ENCODE measurements at places on chromosomes 1 and 21. TPM values are rescaled to one million over a fixed set of nuclear protein-coding genes. Genes with fewer than 3 reads are reported as not detected.

Gene PDPN
- 11.6 TPM for total RNA-seq

DNA sequence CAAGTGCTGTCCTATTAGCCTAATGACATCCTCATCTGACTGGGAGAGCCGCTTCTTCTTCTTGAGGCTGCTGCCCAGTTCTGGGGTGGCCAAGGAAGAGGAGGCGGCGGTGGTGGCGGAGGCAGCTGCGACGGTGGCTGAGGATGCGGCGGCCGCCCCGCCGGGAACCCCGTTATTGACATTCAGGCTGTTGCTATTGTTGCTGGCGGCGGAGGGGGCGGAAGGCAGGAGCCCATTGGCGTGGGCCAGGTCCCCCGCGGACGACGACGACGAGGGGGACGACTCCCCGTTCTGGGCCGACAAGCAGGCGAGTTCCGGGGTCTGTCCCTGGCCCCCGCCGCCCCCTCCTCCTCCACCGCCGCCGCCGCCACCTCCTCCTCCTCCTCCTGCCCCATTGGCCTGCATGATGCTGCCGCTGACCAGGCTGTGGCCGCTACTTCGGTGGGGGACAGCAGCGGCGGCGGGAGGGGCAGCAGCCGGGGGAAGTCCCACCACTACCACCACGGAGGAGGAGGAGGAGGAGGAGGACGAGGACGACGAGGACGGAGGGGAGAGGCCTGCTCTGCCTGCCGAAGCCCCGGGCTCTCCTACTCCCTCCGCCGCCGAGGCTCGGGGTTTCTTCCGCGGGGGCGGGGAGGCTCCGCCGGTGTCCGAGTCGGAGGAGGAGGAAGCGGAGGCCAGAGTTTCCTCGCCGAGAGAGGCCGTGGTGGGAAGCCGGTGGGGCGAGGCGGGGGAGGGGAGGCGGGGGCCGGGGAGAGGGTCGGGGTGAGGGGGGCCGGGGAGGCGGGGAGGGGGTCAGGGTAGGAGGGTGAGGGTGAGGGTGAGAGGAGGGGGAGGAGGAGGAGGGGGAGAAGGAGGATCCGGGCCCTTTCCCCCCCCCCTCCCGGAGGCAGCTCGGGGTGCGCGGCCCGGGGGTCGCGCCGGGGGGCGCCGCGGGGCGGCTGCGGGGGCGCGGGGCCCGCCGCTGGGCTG lies 610 bp downstream of the WDR26 start:
- DNase-seq = no peak

DNA sequence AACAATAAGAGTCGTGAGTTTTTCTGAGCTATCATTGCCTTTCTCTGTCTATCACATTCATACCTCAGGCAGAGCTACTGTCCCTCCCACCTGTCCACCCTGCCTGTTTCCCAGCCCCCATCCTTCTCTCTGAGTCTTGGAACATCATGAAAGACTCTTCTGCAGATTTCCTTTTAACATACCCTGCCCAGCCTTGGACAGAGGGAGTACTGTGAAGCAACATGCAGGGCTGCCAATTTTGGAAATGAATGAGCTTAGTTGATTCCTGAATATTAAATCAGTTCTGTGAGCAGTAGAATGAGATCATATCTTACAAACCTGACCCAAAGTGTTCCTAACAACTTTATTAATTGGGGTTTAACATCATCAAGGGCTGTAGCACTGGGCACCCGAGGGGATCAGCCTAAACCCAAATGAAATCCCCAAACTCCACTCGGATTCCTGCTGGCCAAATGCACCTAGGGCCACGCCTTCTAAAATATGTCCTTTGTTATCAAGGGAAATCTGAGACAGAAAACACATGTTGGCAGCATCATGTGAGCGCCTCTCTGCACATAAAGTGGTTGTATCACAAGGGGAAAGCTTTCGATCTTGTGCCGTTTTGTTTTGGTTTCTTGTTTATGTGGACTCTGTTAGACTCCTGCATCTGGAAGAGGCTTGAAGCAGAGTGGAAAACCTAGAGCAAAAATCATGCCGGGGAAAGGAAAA lies 357.6 kb downstream of the KIF26B start:
- no peak for DNase-seq

Gene SPRR3
- 5.0 TPM for total RNA-seq

GRCh38 chr1:228465571-228466146 lies 21.5 kb upstream of the RNF187 start:
- no peak for DNase-seq

Gene B3GALT2
- 1.2 TPM for total RNA-seq

GRCh38 chr1:175274368-175274767 lies 81.8 kb upstream of the KIAA0040 start:
- no peak for DNase-seq

DNA sequence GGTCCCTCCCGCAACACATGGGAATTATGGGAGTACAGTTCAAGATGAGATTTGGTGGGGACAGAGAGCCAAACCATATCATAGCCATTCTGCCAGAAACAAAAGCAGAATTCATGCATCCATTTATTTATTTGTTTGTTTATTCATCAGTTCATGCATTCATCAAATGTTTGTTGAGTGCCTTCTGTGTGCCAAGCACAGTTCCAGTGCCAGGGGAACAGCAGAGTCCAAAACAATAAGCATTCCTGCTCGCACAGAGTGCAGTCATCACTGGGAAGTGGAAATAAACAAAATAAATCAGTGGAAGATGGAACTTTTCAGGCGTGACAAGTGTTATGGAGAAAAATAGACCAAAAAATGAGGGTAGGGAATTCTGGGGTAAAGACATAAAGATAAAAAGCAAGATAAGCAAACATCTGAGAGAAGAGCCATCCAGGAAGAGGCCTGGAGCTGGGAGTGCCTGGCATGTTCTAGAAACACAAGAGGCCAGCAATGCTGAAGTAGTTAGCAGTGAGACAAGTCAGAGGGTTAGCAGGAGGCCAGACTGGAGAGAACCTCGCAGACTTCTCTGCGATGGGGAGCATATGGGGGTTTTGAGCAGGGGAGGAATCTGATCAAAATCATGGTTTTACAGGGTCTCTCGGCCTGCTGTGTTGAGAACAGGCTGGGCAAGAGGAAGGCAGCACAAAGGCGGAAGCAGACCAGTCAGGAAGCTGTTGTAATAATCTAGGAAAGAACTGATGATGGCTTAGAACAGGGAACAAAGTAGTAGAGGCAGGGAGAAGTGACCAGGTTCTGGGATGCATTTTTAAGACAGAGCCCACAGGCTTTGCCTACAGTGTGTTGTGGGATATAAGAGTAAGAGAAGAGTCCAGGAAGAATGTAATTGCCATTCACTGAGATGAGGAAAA lies 113.2 kb downstream of the GLUL start:
- DNase-seq = no peak

DNA sequence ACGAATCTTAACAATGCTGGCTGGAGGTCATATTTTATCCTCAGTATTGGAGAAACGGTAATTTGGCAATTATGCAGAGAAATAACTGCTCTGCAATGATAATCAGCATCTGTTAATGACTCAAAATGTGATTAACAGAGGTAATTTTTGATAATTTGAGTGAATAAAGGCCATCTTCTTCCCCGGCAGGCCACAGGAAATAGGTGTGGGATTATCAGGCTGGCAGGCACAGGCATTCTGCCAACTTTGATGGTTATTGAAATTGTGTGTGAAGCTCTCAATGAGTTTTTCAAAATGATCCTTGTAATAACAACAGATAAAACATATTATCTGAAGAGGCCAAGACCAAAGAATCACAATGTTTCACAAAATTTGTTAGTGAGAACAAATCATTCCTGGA lies 309.0 kb downstream of the PTGER3 start:
- no peak for DNase-seq

Gene CDC20
- total RNA-seq = not detected

Gene FAM163A
- 0.50 TPM for total RNA-seq

- DNase-seq = no peak
These were observed 25.3 kb downstream of the TMEM51 start for GRCh38 chr1:15178571-15179484.

GRCh38 chr1:112735752-112736151 lies 20.6 kb upstream of the PPM1J start:
- DNase-seq = no peak

Gene MTMR11
- 7.3 TPM for total RNA-seq

DNA sequence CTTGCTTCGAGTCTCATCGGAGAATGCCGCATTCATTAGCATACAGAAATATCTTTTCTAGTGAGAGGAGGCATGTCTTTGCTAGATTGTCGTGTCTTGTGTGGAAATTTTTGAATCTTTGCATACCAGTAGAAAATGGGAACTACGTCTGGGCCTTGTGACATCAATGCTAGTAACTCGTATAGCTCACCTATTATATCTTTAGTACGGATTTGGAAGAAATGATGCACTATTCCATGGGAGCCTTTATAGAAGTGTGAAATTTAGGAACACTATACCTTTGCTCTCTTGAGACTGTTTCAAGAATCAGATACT lies 835 bp downstream of the UHMK1 start:
- no peak for DNase-seq

Gene BRINP2
- total RNA-seq = 0.42 TPM

Gene CD164L2
- not detected for total RNA-seq

Gene PIK3C2B
- total RNA-seq = 12.8 TPM

DNA sequence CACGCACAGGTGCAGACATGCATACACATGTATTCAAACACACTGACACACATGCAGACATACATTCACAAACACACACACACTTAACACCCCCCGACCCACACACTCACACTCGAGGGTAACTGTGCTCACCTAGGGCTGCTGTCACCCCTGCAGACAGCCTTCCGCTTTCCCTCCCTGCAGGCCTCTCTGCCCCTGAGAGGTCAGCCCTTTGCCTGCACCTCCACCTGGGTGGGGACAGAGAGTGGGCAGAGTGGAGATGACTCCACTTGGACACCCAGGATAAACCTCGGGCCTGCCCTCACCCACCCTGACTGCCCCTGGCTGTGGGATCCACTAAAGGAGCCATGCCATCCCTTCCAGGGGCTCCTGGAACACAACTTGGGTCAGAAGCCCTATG lies 264.3 kb downstream of the PTPRU start:
- DNase-seq = no peak

- no peak for DNase-seq
These were observed 52.0 kb upstream of the TACSTD2 start for GRCh38 chr1:58629031-58629462.

DNA sequence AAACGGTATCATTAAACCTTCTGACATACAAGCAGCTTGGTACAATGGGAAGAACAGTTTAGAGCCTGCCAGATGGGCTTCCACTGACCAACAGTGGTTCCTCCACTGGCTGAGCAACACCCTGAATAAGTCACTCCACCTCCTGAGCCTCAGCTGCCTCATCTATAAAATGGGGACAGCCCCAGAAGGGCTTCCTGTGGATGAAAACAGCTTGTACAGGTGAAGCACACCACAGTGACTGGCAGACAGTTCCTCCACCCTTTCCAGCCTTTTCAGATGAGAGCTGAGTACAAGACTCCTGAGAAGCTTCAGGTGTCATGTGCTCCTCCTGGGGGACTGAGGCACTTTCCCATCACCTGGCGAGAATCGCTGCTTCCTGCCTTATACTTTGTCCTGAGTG lies 2.1 kb downstream of the CAPZB start:
- no peak for DNase-seq

DNA sequence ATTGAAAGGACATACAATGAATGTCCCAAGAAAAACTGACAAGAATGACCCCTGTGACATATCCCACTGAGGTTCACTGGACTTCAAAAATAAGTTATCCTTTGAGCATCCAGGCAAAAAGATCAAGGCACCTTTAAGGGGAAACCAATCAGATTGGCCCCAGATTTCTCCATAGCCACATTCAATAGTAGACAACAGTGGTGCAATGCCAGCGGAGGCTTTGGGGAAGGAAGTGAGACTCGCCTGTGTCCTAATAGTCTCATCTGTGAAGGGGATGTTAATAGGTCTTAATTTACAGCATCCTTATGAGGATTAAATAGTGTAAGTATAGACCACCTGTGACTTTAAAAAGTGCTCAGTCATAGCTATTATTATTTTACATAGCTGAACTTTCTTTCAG lies 21.5 kb downstream of the RPL5 start:
- no peak for DNase-seq

DNA sequence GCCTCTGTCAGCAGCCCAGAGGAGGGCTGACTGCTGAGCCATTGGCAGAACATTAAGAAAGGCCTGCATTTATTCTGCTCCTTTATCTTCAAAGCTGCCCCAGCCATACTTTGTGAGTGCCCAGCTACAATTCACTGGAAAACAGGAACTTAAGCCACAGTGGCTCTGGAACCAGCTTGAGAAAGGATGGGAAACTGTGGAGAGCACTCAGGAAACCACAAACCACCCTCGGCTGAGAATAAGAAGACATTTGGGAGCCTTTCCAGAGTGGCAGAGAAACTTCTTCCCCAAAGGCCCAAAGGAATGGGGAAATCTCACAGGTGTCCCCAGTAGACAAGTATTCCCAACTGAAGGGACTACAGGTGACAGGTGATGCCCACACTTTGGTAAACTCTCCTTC lies 1.8 kb downstream of the LAMB3 start:
- DNase-seq = no peak

Gene TMIGD3
- 2.2 TPM for total RNA-seq

All from esophagus muscularis mucosa (tissue), 4 donors.